CMK (cell line): ENCODE measurements at places on chromosomes 2 and 18.

GRCh38 chr18:48428475-48429177, 19.4 kb upstream of the ZBTB7C start:
- DNase-seq: no peak

DNA sequence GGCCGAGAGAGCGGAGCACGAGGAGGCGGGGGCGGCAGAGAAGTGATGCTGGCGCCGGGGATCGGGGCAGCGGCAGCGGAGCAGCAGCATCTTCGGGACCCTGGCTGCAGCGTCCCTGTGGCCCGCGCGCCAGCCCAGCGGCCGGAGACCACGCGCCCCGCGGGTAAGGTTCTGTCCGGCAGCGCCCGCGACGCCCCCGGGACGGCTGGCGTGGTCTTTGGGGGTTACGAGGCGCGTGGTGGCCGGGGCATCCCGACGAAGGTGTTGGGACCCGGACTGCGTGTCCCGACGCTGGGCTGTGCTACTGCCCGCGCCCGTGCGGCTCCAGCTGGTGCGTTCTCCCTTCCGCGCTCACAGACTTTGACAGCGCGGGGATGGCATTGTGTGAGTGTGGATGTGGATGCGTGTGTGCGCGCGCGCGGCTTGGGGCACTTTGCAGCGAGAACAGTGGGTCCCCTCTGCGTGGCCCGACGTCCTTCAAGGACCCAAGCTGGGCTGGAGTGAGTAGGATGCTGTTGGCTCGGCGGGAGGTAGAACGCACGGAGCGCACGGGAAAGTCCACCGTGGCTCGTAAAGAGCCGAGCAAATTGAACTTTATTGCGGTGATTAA, 405.0 kb downstream of the XIRP2 start:
- DNase-seq: no peak

- no peak for DNase-seq
Observed at GRCh38 chr2:43324259-43325106, 98.1 kb upstream of the ZFP36L2 start.

- no peak for DNase-seq
Observed at GRCh38 chr2:118858485-118859156, 11.2 kb upstream of the EN1 start.

- no peak for DNase-seq
Observed at GRCh38 chr2:84940831-84941412, 30.0 kb upstream of the KCMF1 start.

- no peak for DNase-seq
Observed at GRCh38 chr2:133633881-133634409, 65.7 kb upstream of the NCKAP5 start.

DNA sequence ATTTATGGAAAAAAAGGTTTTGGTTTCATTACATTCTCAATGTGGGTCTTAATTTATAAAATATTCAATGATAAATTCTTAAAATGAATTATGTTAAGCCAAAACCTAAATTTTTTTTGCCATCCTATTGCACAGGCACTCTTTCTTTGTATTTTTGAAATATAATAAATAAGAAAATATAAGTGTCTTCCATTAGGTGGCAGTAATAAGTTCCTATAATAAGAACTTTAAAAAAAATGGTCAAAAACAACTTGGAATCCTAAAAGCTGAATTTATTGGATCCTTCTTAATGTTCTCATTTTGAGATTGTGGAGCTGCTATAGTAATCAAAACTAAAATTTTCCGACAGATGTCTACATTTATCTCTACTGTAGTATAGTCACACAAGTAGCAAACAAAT, 5.7 kb downstream of the CALCRL start:
- no peak for DNase-seq

DNA sequence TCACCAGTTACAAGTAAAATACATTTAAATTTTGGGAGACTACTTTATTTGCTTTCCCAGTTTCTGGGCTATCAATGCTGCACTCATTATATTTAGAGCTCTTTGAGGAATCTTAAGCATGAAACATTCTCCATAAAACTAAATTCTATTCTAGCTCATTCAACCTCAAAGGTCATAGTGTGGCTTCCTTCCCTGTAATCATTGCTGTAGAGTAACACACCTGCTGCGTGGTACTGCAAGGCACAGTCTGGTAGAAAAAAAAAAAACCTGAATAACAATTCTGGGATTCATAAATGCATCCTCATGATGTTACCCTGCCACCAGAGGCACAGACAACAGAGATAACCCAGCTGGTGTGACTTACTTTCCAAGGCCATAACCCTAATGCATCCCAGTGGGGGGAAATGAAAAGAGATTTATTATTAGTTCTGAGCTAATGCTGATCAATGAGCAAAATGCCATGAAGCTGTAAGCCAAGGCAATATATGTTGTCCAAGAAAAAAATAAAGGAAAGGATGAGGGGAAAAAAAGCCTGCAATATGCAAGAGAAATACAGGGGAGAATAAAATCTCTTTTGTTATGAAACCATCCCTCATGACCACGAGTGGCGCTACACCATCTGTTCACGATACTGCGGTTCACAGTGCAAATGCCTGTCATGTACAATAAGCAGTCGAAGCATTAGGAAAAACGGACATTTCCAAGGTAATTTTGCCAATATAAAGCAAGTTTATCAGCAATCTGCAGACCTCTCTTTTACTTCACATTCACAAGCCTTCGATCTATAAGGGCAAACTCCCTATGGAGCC, 1481.6 kb upstream of the PIK3C3 start:
- DNase-seq: no peak

GRCh38 chr2:164597983-164598382, 23.3 kb downstream of the GRB14 start:
- DNase-seq: no peak

- DNase-seq: no peak
Observed at GRCh38 chr18:38025433-38026038, 459.9 kb upstream of the CELF4 start.

- no peak for DNase-seq
Observed at GRCh38 chr2:134976074-134976702, 57.6 kb downstream of the CCNT2 start.

DNA sequence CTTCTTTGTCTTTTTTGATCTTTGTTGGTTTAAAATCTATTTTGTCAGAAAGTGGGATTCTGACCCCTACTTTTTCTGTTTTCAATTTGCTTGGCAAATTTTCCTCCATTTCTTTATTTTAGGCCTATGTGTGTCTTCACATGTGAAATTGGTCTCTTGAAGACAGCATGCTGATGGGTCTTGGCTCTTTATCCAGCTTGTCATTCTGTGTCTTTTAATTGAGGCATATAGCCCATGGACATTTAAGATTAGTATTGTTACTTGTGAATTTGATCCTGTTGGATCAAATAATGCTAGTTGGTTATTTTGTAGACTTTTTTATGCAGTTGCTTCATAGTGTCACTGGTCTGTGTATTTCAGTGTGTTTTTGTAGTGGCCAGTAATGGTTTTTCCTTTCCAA, 26.3 kb upstream of the DSG1 start:
- DNase-seq: no peak

- peak; percentile 90 for DNase-seq
Observed at GRCh38 chr18:35040988-35041814, at the start of gene MAPRE2. Gene MAPRE2 (plus strand): TSS chr18:35041413. CDS start chr18:35041540, 127 bp downstream.

GRCh38 chr2:70440621-70441020, 113.0 kb downstream of the TGFA start:
- DNase-seq: no peak

DNA sequence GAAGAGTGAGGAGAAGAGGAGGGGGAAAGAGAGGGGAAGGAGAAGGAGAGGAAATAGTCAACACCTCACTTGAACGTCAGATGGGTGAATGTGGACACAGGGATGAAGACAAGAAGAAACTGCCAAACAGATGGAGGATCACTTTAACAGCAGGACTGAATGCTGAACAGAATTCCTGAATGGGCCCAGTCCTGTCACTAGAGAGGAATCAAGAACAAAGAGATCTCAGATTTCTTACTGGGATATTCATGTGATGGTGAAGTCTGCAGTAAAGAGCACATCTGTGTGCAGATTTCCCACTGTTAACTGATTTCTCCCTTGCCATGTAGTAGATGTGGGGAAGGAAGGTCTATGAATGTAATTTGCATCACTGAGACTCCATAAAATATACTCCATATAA, 135.4 kb downstream of the L3MBTL4 start:
- no peak for DNase-seq
